Spinal cord (tissue), 10 donors: ENCODE measurements at places on chromosomes 5 and 9. TPM values are rescaled to one million over a fixed set of nuclear protein-coding genes. Genes with fewer than 3 reads are reported as not detected.

The SLC1A3 gene
- 456 TPM for total RNA-seq

The GPR150 gene
- total RNA-seq = 0.50 TPM

The ASB6 gene
- 12.4 TPM for total RNA-seq

The GRAMD2B gene
- total RNA-seq = 59.9 TPM

GRCh38 chr9:68654075-68654474, 51.0 kb upstream of the PIP5K1B start:
- no peak for DNase-seq
- no peak overlapping the region for H3K4me3 ChIP-seq
- no peak overlapping the region for H3K27ac ChIP-seq
- no peaks in the 10 kb centered on the region for H3K36me3 ChIP-seq
- H3K4me1 ChIP-seq = no peaks in the 10 kb centered on the region
- H3K27me3 ChIP-seq = no peaks in the 10 kb centered on the region

DNA sequence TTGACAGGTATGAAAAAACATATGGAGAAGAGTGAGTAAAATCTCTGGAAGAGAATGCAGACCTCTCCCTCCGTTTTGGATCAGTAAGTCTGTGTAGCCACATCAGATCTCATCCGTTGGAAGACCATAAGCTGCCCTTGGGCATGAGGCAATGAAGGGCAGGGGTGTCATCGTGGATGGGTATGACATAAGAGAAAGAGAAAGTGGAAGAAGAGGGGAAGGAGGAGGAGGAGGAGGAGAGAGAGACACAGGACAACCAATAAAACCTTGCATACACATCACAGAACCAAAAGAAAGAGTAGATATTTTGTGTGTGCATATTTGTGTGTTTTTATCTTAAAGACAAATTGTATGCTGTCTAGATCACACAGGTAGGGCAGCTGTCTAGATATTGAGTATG, 50.7 kb downstream of the PRRC1 start:
- H3K27me3 ChIP-seq = no peaks in the 10 kb centered on the region
- no peak overlapping the region for H3K4me3 ChIP-seq
- no peak for DNase-seq
- no peaks in the 10 kb centered on the region for H3K36me3 ChIP-seq
- H3K4me1 ChIP-seq = no peaks in the 10 kb centered on the region
- no peak overlapping the region for H3K27ac ChIP-seq

DNA sequence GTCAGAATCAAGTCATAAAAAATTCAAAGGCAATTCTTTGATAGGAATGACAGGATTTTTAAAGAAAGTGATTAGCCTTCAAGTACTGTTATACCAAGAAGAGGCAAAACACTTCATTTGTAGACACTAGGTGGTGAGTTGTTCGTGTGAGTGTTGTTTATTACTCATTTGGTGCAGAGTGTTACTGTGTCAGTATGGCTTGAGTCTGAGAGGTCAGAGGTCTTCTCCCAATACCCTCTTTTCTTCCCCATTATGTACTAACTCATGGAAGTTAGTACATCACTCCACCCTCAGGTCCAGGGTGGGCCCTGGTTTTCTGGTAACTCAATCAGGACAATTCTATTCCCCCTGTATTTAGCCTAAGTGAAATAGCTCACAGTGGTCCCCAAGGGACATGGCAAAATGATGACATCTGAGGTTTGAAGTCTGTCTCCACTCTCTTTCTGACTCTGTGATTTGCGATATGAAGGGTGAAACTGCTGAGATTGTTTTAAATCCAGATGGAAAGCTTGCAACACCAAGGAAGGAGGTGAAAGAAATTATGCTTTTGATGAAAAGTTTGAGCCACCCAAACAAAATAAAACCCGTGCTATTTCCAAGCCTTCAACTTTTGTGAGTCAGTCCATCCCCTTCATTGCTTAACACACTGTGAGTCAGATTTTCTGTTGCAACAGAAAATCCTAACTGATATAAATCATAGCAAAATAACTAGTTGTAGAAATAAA, 56.8 kb downstream of the NUDT12 start:
- H3K27me3 ChIP-seq = no peaks in the 10 kb centered on the region
- H3K27ac ChIP-seq = no peak overlapping the region
- H3K4me1 ChIP-seq = no peaks in the 10 kb centered on the region
- no peak for DNase-seq
- no peak overlapping the region for H3K4me3 ChIP-seq
- H3K36me3 ChIP-seq = no peaks in the 10 kb centered on the region

DNA sequence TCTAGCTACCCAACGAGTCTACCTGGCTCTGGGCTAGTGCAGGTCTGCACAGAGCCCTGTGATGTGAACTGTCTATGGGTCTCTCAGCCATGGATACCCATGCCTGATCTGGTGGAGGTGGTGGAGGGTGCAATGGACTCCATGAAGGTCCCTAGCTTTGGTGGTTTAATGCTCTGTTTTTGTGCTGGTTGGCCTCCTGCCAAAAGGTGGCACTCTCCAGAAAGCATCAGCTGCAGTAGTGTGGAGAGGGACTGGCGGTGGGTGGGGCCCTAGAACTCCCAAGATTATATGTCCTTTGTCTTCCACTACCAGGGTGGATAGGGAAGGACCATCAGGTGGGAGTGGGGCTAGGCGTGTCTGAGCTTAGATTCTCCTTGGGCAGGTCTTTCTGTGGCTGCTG, 290.1 kb downstream of the AGTPBP1 start:
- no peaks in the 10 kb centered on the region for H3K4me1 ChIP-seq
- no peaks in the 10 kb centered on the region for H3K36me3 ChIP-seq
- no peaks in the 10 kb centered on the region for H3K27me3 ChIP-seq
- no peak overlapping the region for H3K4me3 ChIP-seq
- H3K27ac ChIP-seq = no peak overlapping the region

GRCh38 chr5:149420545-149421371, 41.7 kb upstream of the IL17B start:
- no peaks in the 10 kb centered on the region for H3K36me3 ChIP-seq
- no peak overlapping the region for H3K4me3 ChIP-seq
- H3K27me3 ChIP-seq = no peaks in the 10 kb centered on the region
- H3K27ac ChIP-seq = peak overlapping the region; percentile 49
